Activated CD8-positive, alpha-beta memory T cell treated with anti-CD3 and anti-CD28 coated beads, Interleukin-2, amount 50 U/mL, for 48 hours (primary cell): ENCODE measurements at places on chromosomes 6 and 20.

- DNase-seq: no peak
Measured at GRCh38 chr20:43939762-43940121, 25.1 kb downstream of the TOX2 start.

GRCh38 chr6:109793792-109794191, 102.7 kb downstream of the FIG4 start:
- no peak for DNase-seq

DNA sequence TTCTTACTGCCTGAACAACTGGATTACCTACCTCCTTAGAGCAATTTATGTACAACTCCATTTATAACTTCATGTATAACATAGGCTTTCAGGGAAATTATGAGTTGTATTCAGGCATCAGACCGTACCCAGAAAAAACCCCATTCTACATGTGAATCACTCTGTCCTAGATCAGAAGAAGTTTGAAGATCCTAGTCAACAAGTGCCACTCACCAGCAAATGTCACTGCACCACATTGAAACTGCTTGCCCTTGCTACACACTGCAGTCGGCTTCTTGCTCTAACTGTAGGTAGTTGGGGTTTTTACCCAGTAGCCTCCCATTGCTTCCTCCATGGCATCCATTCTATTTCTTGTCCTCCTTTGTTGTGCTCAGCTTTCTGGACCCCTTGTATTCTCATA, 132.4 kb downstream of the DNAH8 start:
- DNase-seq: no peak

GRCh38 chr6:12968839-12969558, 252.4 kb downstream of the PHACTR1 start:
- no peak for DNase-seq

DNA sequence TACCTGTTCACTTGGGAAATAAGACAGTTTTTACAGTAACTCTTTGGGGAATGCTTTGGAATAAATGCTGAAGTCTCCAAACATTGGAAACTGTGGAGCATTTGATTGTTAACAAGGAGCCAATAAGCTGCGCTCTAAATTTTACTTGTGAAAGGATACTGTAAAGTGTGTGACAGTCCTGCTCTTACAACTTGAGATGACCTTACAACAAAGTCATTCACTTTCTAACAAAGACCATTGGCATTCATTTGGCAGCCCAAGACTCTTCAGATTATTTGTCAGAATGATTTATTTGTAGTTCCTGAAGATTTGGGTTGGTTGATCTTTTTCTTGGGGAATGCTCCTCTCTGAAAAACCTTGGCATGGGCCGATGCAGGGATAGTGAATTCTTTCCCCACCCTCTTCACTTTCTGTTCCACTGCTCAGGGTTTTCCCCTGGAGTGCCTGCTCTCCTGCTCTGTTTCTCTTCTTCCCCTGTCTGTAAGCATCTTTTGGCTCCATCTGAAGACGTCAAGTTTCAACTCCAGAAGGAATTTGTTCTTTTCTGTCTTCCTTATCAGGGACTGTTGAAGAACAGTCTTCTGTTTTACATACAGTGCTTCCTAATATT, 116.4 kb downstream of the AKAP7 start:
- no peak for DNase-seq

GRCh38 chr20:56949318-56949717, 317.1 kb downstream of the BMP7 start:
- DNase-seq: no peak

DNA sequence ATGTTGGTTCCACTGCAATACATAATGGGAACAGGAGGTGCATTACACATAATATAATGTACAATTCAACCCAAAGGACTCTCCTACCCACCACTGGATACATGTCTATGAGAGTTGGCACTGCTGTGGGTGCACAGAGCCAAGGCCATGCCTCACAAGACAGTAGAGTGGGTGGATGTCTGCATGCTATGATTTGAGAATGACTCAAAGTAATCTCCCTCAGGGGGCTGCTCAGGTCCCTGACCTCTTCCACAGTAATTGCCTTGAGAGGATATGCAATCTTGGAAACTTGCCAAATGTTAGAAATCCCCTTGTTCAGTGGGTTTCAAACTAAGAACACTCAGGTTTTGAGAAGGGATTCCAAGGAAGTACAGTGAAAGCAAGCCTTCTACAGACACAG, 79.0 kb downstream of the ANKEF1 start:
- no peak for DNase-seq

DNA sequence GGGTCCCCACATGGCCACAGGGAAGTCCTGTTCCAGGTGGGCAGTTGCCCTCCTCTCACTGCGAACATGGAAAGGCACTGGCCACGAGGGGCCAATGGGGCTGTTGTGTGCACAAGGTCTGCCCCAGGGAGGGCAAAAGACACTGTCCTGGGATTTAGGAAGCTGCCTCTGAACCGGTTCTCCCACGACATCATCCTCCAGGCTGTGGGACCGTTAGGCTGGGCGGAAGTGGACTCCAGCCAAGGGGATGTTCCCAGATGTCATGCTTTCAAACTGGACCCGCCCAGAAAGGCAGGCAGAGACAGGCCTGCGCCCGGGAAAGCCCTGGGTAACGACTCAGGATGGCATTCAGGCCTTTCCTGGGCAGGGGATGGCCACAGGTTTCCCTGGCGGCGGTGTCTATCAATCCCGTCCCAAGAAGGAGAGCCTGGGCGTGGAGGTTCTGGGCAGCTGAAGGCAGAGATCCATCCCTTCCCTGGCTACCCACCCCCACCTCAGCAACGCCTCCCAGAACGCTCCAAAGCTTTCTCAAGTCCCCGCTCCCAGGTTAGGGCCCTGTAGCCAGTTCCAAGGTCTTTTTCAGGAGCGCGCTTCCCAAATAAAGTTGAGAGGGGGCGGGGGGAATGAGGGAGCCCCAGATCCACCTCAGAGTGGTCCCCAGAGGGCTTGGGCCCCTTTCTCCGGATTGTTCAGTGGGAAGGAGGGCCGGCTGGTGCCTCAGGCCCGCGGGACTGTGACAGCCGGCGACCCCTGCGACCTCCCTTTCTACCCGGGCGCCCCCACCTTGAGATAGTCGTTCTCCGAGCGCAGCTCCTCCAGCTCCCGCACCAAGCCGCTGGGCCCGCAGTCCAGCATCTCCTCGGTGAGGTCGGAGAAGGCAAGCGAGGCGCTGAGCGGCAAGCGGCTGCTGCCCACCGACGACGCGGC, 13.8 kb upstream of the TLDC2 start:
- no peak for DNase-seq

DNA sequence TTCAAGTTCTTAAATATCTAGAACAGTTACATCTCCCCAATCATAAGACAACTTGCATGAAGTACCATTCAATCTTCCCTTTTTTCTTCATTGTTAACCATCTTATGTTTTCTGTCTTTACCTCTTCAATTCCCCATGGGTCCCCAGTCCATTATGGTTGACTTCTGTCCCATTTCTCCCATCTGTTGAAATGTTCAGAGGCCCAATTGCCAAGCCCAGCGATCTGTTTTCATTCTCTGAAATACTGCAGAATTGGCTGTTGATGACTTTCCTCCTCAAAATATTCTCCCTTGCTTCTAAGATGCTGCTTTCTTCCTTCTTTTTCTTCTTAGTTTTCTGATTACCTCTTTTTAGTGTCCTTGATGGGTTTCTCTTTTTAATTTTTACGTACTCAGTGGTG, 26.0 kb downstream of the DSTN start:
- no peak for DNase-seq

DNA sequence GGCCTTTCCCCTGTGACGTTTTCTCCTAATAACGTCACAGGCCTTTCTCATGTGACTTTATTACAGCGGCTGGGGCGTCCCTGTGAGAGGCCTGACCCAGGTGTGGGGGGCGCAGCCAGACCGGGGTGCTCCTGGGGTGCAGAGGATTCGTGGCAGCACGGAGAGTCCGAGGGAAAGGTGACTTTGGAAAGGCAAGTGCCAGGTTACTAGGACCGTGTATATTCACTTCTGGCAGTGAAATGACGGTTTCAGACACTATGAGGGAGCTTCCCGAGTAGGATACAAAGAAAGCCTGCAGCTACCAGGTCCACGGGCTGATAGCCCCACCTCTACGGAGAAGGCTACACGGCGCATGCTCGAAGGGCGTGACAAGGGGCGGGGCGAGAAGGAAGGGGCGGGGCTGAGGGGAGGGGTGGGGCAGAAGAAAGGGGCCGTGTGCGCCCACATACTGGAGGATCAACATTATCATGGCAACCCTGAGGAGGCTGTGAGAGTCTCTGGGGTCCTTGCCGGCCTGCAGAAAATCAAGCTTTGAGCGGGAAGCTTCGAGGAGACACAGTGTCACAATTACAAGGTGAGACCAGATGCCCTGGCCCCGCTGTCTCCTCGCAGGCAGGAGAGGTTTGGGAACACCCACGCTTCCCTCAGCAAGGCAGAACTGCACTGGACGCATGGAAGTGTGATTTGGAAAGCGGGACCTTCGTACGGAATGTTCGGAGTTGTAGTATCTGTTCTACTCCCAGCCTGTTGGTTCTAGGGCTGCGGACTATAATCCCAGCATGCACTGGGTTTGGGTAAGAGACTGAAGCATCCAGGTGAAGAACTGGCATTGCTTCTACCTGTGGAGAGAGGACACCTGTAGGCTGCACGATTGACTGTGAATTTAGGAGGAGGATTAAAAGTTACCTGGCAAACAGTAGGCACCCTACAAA, 54.4 kb upstream of the ZNF337 start:
- peak; percentile 71 for DNase-seq

- DNase-seq: no peak
Measured at GRCh38 chr6:16810411-16810810, 49.2 kb upstream of the ATXN1 start.

- DNase-seq: no peak
Measured at GRCh38 chr20:13403453-13403852, 182.4 kb downstream of the ISM1 start.

GRCh38 chr6:47083586-47084047, 41.5 kb upstream of the ADGRF1 start:
- DNase-seq: no peak

- DNase-seq: no peak
Measured at GRCh38 chr6:16403831-16404230, 165.4 kb downstream of the GMPR start.

DNA sequence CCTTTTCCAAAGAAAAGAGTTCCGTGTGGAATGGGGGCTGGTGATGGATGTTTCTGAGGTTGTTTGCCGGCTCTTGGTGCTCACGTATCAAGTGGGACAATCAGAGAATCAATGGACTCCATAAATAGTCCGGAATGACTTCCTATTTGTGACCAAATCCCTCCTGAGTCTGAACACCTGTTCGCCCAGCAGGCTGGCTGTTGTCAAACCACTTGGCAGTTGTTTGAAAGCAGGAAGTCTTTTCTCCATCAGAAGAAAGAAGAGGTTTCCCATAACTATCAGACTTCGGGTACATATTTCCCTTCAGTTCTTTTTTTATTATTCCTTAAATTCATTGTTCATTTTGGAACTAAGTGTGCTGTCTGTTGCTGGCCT, 154.7 kb upstream of the RIN2 start:
- no peak for DNase-seq

GRCh38 chr6:45574014-45574461, 196.3 kb upstream of the SUPT3H start:
- DNase-seq: no peak

DNA sequence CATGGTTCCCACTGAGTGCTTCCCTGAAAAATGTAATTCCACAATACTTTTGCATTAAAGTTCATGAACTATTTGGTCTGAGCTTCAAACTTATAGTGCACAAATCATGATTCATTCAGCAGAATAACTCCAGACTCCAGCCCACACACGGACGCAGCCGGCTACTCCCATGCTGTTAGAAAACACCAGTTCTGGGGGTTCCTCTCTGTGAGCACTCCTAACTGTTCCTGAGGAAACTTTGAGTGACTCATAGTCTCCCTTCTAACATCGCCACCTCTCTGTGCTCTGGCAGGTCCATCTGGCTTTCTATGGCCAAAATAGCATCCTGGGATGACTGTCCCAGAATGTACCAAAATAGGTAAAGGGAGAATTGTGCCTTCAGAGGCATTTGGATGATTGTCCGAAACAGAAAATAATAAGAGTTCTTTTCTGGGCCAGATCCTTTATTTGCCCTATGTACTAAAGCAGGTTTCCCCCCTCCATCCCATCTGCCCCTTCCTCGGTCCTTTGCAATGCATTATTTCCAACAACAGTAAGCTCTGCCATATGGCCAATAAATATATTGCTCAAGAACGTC, 32.3 kb upstream of the LY86 start:
- no peak for DNase-seq

DNA sequence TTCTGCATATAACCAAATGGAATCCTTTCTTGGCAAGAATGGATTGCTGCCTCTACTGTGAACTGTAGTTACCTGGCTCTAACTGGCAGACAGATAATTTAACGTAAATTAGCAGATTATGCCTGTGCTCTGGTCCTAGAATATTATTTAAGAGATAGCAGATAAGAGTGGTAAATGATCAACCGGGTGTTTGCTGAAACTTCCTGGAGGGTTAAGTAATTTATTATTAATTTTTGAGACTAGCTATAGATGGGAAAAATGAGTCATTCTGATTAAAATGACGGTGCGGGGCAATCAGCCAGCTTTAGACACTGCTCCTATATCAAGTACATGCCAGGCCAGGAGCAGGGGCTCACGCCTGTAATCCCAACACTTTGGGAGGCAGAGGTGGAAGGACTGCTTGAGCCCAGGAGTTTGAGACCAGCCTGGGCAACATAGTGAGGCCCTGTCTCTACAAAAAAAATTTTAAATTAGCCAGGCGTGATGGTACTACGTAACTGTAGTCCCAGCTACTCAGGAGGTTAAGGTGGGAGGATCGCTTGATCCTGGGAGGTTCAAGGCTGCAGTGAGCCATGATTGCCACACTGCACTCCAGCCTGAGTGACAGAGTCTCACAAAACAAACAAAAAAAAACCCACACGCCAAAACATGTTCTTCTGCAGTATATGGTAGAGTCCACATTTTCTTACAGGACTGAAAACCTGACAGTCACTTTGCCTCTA, 22.6 kb downstream of the B4GALT5 start:
- DNase-seq: no peak

- no peak for DNase-seq
Measured at GRCh38 chr6:91569071-91569470, 982.2 kb upstream of the MAP3K7 start.

DNA sequence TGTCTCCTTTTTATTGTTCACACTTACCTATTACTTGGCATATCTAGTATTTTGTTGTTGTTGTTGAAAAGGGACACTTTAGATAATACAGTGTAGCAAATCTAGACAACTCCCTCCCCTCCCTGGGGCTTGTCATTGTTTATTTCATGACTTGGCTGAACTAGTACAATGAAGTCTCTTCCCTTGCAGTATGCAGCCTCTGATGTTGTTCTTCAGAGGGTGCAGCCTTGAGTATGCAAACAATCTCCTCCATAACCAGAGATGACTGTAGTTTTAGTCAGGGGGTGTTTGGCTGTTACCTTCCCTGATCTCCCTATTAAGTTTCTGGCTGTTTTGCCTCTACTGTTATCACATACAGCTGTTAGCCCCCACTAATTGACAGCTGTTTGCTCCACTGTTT, 315.4 kb upstream of the RUNX2 start:
- DNase-seq: no peak

GRCh38 chr20:49186535-49187329, 1.4 kb downstream of the STAU1 start:
- DNase-seq: peak; percentile 69
